ENCODE measurements at places on chromosomes 6 and 20.

- DNase-seq = no peak
These were observed 104.3 kb downstream of the FARS2 start for GRCh38 chr6:5365436-5366195.

DNA sequence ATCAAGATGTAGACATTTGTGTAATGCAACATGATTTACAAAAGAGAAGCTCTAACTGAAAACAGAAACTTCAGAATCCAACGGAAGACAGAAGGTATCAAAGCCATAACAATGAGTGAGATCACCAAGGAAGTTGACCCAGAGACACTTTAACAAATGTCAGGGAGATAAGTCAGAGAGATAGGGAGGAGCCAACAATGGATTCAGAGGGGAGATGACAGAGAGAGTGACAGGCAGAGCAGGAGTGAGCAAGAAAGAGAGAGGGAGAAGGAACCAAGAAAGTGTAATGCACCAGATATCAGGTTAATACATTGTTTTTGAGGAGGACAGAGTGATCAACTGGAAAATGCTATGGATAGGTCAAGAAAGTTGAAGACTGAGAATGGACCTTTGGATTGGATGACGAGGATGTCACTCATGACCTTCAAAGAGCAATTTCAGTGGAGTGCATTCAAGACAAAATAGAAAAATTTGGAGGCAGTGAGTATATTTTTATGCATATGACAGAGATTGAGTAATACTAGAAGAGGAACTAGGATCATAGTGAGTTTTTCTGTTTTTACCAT, 86.6 kb downstream of the TRDN start:
- no peak for DNase-seq

DNA sequence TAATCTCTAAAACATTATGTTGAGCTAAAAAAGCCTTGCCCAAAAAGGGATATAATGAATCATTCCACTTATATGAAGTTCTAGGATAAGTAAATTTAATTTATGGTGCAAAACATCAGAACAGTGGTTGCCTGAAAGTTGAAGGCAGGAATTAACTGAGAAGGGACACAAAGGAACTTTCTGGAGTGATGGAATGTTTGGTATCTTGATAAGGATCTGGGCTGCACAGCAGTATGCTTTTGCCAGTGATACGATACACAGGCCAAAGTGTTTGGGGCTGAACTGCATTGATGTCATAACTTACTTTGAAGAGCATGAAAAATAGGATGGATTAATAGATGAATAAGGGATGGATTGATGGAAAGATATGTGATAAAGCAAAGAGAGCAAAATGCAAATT, 146.1 kb upstream of the LRFN2 start:
- DNase-seq = no peak

GRCh38 chr6:92125681-92126080, 1293.7 kb downstream of the EPHA7 start:
- DNase-seq = no peak

- peak; percentile 56 for DNase-seq
These were observed 191.5 kb upstream of the BMP2 start for GRCh38 chr20:6575912-6576401.

DNA sequence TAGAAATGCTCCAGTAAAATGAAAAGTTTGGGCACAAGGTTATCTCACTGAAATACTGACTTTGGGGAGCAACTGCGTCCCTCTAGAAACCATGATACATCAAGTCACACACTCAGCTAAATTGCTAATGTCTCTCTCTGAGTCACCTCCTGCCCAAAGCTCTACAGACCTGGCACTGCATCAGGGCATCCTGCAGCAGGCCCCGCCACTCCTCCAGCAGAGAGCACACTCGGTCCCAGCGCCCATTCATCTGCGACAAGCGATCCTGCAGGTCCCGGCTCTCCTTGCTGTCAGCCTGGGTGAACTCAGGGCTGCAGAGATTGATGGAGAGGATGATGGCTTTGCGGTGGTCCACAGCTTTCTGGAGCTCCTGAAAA, 329.0 kb downstream of the ESR1 start:
- DNase-seq = no peak

GRCh38 chr6:70717038-70717801, 49.5 kb downstream of the SMAP1 start:
- no peak for DNase-seq

DNA sequence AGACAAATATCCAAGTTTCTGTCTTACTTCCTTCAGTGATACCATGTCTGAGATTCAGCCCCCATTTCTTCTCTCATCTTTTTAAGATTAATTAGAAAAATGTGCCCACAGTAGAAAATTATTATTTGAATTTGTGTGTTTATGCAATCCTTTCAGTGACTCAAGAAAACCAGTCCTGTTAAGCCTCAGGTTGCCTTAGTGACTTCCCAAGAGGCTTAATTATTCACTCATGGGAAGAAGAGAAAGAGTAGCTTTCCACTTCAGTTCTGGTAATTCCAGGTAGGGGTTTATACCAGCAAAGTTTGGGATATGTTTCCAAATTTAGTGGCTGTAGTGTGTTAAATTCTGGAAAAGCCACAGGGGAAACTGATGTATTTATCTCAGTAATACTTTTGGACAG, 149.1 kb downstream of the RIMS1 start:
- no peak for DNase-seq

GRCh38 chr6:147977851-147978465, 364.7 kb upstream of the SASH1 start:
- no peak for DNase-seq

DNA sequence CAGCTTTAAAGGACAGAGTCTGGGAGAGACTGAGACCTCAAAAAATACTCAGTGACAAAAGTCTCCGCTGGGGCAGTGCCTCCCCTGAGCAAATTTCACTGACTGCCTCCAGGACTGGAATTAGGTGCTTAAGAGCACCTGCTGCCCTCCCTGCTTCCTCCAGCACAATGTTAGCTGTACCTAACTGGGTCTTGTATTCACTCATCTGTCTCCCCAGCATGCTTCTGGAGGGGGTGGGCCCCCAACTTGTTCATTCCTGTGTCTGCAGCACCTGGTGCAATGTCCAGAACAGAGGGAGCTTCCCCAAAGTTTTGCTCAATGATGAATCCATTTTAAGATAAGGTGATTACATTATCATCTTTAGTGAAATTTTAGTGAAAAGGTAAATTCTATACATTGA, 650.7 kb downstream of the KIF16B start:
- DNase-seq = no peak

GRCh38 chr6:66866801-66867200, 1159.8 kb upstream of the EYS start:
- DNase-seq = no peak

DNA sequence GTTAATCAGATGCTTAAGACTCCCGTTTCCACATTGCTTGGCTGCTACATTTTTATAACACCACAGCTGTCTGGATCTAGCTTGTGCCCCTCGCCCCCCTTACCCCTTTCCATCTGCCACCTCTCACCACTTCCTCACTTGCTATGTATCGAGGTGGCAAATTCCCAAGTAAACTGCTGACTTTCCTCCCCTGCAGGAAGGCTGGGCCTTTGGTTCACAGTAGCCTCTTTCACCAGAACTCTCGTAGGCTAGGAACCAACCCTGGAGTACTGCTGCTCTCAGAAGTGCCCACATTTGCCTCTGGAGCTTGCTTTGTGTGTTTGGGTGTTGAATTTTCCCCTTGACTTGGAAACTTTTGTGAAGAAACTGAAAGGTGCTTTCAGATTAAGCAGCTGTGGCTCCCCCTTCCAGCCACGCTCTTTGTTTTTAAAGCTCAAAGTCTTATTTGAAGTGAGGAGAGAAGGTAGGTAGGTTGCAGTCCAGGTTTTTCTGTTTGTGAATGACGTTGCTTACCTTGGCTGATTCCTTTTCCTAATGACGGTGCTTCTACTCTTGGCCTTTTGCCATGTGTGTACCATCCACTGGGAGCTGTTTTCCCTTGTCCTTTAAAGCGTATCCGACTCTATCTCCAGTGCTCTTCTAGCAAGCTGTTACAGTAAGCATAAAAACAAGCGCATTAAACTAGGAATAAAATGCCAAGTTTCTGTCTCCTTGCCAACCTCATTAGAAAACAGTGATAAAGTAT, 90.4 kb downstream of the CARMIL1 start:
- DNase-seq = no peak

- DNase-seq = no peak
These were observed 682.0 kb downstream of the GRIK2 start for GRCh38 chr6:102075539-102075938.

DNA sequence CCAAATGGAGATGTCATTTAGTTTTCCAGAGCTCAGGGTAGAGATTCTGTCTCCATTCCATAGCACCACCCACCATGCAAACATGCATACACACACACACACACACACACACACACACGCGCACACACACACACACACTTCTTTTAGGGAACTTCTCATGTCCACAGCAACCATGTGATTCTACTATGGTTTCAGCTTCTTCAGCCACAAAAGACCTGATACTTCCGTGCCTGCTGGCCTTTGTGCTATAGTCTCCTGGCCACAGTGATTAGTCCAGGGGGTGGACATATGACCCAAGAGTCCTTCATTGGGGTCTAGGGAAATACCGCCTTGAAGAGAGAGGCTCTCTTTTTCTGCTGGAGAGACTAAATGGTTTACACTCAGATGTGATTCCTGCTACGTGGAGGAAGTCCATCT, 53.5 kb downstream of the CARMIL1 start:
- no peak for DNase-seq

DNA sequence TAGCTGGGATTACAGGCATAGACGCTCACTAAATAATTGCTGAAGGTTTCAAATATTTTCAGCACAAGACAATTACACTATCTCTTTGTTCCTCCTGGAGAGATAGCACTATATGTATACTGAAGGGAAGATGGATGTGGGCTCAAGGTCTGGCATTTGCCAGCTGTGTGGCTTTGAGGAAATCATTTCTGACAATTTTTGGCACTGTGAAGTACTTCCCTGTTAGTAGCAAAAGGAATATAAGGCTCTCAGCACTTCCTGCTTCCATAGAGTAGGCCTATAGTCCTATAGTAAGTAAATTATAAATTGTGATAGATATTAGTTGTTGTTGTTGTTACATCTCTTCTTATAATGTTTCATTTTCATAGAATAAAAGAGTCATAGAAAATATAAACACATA, 271.1 kb downstream of the SAMD5 start:
- DNase-seq = no peak

DNA sequence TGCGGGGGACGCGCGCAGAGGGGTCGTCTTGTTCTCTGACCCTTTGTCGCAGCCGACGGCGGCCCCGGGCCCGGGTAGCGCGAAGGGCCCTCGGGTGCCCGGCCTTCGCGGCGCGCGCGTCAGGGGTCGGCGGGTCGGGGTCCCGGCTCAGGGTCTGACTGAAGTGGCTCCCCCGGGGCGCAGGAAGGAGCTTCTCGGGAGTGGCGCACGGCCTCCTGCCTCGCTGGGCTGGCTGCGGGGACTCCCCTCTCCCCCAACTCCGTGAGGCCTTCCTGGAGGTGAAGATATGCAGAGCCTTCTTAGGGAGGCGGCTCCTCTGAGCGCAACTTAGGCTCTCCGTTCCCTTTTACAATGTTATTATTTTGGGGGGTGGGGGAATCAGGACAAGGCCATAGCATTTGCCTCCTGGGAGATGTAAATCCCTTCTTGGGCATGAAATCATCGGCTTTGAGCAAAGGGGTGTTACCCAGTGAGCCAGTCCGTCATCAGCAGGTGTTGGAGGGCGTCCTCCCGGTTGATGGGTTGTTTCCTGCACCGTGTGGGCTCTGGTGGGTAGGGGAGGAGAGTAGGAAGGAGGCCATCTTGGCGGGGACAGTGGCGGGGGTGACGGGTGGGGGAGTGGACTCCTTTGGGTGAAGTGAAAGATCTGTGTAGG, 523 bp downstream of the CDS2 start:
- DNase-seq = no peak

DNA sequence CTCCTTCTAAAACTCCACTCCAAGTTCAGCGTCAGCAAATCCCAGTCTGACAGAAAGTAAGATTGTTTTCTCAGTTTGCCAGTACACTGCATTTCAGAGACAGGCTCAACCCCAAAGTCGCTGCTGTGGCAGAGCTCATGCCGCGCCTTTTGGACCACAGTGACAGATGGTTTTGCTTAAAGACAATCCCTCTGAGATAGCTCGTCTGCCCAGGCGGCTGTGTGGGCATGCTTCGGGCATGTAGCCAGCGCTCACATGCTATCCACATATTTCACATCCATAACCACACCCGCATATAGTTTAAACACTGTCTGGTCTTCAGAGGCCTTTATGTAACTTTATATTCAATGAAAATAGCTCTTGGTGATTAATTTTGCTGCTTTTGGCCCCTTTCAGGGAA, 14.7 kb upstream of the PXDC1 start:
- DNase-seq = peak; percentile 96

- no peak for DNase-seq
These were observed 103.7 kb downstream of the OGFRL1 start for GRCh38 chr6:71392276-71392675.

- peak; percentile 90 for DNase-seq
These were observed 83.7 kb upstream of the MPC1 start for GRCh38 chr6:166466178-166467122.

DNA sequence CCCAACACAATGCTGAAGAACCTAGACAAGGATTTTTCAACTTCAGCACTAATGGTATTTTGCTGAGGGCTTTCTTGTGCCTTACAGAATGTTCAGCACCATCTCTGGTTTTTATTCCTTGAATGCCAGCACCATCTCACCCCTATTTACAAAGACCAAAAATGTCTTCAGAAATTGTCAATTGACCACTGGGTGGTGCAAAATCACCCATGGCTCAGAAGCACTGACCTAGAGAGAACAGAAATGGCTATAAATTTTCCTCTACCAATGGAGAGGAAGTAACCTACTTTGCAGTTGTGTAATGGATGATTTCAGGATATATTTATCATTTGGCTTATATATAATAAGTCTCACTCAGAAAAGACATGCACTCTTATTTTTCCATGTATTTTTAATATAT, 431.0 kb upstream of the IRAK1BP1 start:
- peak; percentile 32 for DNase-seq

- no peak for DNase-seq
These were observed 717.6 kb upstream of the MAP3K7 start for GRCh38 chr6:91304521-91304920.

DNA sequence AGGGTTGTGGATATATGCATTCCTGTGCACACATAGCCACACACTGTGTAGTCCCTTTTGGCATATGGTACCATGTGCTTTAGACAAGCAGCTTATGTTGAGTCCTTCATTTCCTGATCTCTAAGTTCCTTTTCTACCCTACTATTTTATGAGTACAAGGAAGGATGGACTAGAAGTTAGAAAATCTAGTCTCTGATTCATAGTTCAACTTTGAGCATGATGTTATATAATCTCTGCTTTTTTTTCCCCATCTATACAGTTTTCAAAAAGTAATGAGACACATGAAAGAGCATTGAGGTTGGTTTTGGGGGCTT, 123.6 kb downstream of the PLEKHG1 start:
- no peak for DNase-seq

GRCh38 chr6:78492351-78493017, 374.9 kb upstream of the IRAK1BP1 start:
- DNase-seq = peak; percentile 53
